ENCODE measurements at places on chromosomes 7 and 10.

- DNase-seq, result no peak
These were observed 437.5 kb downstream of the TFEC start for GRCh38 chr7:115593111-115593510.

DNA sequence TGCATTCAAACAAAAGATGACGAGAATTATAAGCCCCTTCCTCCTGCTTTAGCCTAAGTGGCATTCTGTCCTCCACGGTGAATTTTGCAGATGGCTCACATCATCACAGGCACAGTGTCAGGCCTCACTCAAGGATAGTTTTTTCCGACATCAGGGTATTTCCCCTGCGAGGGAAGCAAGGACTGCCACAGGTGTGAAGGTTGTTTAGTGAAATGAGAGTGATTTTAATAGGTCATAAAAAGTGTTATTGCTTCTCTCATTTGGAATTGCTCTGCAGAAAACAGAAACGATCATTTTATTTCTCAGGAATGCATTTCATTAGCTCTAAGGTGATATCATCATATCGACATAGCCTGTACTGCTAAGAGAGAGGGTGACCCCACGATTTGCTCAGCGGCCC, 128.7 kb upstream of the LANCL2 start:
- DNase-seq, result no peak

DNA sequence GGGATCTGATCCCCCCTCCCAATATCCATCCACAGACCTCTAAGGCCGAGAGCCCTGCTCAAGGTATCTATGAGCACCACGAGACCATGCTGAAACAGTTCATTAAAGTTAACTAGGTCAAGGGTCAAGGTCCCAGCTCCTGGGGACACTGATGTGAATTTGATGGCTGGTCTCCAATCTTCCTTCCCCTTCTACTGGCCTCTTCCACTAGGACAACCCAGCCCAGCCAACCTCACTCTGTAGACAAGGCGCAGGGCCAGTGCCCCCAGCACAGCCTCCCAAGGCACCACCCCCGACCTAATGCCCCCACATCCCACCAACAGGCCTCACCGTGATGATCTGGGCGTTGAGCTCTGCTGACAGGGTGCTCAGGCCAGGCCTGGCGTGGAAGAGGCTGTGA, 15.6 kb downstream of the RRP12 start:
- no peak for DNase-seq

GRCh38 chr10:30192846-30193608, 133.6 kb upstream of the JCAD start:
- no peak for DNase-seq

- DNase-seq, result peak; percentile 7
These were observed 107.6 kb downstream of the PRKAG2 start for GRCh38 chr7:151769188-151769821.

DNA sequence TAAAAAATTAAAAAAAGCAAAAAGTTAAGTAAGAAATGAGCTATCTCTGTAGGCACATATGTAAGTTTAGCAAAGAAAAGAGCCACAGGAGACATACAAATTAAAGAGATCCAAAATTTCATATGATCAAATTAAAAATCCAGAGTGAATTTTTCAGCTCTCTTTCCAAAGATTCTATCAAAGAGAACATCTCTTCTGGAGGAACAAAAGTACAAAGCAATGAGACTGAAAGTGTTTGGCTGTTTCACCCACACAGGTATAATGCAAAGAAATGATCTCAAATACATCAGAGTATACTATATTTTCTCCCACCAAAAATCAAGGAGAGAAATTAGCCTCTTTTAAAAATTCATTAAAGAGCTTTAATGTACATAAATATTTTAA, 74.8 kb upstream of the ASAH2 start:
- DNase-seq, result no peak
